Suppressor macrophage (primary cell): ENCODE measurements at places on chromosomes 4 and X.

GRCh38 chr4:54107951-54108748, 8.2 kb downstream of the GSX2 start:
- no peak for DNase-seq

DNA sequence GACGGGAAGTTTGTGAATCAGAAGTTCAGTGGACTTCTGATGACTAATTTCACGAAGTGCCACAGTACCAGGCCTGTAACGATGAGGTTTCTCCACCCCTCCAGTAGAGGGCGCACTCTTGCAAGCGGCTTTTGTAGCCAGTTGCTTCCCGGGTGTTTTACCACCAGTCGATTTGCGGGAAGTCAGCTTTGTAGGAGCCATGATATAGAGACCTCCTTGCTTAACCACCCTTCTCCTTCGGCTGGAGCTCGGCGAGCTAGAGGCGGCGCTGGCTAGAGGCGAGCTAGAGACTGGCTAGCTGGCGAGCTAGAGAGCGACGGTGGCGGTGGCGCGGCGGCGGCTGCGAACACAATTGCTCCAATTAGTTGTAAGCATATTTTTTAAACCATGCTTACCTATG, 72.0 kb downstream of the IL1RAPL1 start:
- DNase-seq, result peak; percentile 23

DNA sequence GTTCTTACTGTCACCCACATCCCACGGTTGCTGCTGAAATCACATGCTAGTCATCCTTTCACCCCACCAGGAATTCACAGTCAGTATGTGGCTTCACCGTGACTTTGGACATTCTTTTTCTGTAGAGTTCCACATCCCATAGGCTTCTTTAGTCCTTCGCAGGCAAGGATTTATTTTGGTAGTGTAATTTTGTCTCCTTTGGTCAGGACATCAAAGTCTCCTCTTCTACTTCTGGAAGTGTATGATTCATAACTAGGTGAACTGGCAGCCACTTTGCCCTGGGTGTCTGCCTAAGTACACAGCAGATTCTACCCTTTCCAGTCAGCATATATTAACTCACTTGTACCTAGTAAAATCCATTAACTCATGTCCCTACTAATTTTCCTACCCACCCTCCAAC, 38.3 kb upstream of the MMAA start:
- DNase-seq, result no peak

DNA sequence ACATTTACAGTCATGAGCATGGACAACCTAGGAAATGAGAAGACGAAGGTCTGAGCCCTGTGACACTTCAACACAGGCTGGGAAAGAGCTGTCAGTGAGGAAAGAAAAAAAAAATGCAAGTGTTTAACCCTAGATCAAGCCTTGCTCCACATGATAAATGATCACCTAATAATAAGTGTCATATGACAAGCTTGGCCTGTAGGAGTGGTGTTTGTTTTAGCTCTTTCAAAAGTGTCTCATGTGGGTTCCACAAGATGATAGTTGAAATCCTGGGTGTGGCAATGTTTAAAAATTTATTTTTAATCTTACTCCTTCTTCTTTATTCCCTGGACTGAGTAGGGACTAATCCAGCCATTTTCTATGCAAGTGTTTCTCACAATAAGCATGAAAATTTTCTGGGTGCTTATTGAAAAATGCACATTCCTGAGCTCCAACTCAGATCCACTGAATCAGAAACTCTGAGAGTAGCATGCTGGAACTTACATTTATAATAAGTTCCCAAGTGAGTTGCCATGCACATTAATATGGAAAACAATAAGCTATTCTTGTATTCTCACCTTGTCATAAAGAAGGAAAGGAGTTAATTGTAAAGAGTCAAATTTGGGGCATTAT, 138.3 kb downstream of the AREG start:
- peak; percentile 5 for DNase-seq

DNA sequence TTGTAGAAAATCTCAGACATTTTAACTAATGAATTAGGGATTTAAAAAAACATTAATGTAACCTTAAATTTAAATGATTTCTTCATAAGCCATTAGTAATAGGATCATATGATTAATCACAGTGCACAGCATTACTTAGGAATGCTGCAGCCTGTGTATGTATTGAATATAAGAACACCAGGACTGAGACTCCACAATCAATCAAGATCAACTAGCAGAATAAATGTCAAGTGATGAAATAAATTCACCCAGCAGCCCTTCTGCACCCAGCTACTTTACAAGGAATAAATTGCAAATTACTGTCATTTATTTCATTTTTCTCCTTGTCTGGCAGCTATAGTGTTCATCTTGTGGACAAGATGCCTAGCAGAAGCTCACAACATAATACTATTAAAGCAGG, 46.5 kb downstream of the NEIL3 start:
- no peak for DNase-seq

DNA sequence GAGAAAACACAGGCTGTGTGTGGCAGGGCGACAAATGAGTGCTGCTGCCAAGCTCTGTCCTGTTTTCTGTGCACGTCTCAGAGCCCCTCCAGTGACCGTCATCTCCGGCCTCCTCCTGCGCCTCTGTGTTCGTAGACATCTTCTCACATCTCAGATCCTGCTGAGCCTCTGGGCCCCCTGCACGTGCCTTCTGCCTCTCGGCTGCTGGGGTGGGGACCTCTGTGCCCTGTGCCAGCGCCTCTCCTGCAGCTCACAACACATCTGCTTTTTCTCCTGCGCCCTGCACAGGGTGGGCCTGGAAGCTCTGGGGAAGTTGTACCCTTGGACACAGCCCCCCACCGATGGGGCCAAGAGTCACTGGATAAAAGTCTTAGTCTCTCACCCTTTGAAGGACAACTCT, 2.4 kb upstream of the CTAG2 start:
- no peak for DNase-seq

GRCh38 chrX:110142096-110142495, 139.2 kb downstream of the TMEM164 start:
- no peak for DNase-seq

- no peak for DNase-seq
These were observed 43.7 kb upstream of the GPR78 start for GRCh38 chr4:8536467-8536866.

- no peak for DNase-seq
These were observed 596.4 kb downstream of the PCDH18 start for GRCh38 chr4:136935871-136936270.

DNA sequence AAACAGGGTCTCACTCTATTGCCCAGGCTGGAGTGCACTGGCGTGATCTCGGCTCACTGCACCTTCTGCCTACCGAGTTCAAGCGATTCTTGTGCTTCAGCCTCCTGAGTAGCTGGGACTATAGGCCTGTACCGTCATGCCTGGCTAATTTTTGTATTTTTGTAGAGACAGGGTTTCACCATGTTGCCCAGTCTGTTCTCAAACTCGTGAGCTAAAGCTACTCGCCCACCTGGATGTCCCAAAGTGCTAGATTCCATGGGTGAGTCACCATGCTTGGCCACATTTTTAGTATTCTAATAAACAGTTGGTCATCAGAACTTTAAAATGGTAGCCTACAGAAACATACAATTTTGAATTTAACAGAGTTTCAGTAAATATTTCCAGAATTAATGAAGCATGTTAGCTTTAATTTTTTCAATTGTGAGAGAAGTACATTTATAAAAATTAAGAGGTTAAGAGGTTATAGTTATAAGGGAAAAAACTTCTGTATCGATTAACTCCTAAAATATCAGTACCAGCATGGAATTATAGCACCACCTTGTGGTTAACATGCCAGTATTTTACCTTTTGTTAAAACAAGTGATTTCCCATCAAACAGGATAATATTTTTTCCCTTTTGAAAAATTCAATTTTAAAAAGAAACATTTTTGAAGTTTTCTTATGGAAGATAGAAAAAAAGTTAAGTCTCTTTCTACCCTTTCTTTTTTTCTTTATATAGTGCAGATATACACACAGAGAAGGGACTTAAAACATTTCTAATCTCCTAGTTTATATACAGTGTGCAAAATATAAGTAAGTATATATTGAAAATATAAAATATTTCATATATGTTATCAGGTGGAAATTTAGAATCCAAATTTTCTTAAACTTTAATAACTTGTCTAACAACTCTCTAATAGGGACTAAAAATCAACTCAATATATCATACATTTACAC, 35.4 kb downstream of the CEP44 start:
- DNase-seq, result no peak

DNA sequence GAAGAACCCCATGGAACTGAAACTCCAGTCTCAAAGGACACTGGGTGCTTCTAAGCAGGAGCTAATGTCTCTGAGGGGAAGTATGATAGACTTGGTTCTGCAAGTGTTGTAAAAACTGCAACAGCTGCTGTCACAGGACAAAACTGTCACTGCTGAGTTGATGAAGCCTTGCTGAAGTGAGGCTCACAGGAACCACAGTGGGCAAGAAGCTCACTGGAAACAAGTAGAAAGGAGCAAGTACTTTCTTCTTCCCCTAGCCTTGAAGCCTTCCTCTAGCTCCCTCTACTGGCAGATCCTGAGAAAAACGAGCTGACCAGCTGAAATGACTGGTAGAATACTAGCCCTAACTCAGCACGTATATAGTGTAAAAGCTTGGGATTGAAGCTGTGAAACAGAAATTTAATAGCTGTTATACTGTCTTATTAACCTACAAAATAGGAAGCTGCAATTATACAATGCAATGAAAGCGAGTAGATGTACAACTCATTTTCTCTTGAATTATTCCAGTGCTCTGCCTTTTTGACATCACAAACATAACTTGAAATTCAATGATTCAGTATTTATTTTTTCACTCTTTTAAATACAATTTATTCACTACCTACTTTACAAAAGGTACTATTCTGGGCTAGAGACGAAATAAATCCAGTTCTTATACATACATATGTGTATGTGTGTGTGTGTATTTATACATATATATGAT, 91.4 kb downstream of the GABRB1 start:
- peak; percentile 83 for DNase-seq

- DNase-seq, result no peak
These were observed 676.7 kb upstream of the ACTRT1 start for GRCh38 chrX:128728943-128729342.

- DNase-seq, result no peak
These were observed 56.9 kb downstream of the MAGEC1 start for GRCh38 chrX:141960578-141960977.

DNA sequence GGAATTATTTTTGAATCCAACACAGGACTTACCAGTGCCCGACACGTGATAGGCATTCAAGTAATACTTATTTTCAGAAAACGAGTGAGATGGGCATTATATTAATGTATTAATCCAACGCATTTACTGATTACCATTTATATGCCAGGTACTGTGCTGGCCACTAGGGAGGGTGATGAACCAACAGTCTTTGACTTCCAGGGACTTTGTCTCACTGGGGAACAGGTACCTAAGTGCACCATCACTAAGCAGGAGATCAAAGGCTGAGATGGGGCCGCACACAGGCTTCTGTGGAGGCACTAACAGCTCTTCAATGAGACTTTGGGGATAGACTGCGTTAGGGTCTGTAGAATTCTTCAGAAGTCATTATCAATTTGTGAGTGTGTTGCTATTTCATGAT, 5.7 kb upstream of the TADA2B start:
- DNase-seq, result no peak

- DNase-seq, result no peak
These were observed 38.7 kb downstream of the EXOC1 start for GRCh38 chr4:55892156-55892555.

DNA sequence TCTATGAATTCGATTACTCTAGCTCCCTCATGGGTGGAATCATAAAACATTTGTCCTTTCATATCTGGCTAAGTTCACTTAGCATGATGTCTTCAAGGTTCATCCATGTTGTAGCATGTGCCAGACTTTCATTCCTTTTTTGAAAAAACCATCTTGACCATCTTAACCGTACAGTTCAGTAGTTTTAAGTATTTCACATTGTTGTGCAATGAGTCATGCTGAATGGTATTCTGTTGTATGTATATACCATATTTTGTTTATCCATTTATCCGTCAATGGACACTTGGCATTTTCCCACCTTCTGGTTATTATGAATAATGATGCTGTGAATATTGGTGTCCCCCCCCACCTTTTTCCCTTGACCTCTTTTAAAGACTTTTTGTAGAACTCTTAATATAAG, 72.4 kb upstream of the TLR2 start:
- DNase-seq, result no peak

GRCh38 chr4:52932591-52933470, 70.7 kb downstream of the RASL11B start:
- DNase-seq, result no peak
